Ureter (tissue), 1 donor: ENCODE measurements at places on chromosomes 7 and 10. TPM values are rescaled to one million over a fixed set of nuclear protein-coding genes. Genes with fewer than 3 reads are reported as not detected.

Gene CLCN1
- total RNA-seq: 0.31 TPM

Gene TMEM229A
- 0.42 TPM for total RNA-seq

Gene AKR1C3
- total RNA-seq: 166 TPM

Gene RBP4
- total RNA-seq: 3.3 TPM

Gene NOS3
- 50.7 TPM for total RNA-seq

Gene HELLS
- 18.0 TPM for total RNA-seq

Gene SLC16A9
- total RNA-seq: 8.0 TPM

Gene ITIH5
- 25.5 TPM for total RNA-seq

Gene SFTPD
- 0.89 TPM for total RNA-seq

Gene ZNF425
- total RNA-seq: 3.0 TPM

Gene ABI1
- total RNA-seq: 69.2 TPM
